ENCODE measurements at places on chromosomes 13 and 19. TPM values are rescaled to one million over a fixed set of nuclear protein-coding genes. Genes with fewer than 3 reads are reported as not detected.

GRCh38 chr13:60627071-60627686 lies 230.2 kb downstream of the TDRD3 start:
- DNase-seq, result peak; percentile 61

The LILRA2 gene
- total RNA-seq, result not detected

The MBD3L5 gene
- not detected for total RNA-seq

DNA sequence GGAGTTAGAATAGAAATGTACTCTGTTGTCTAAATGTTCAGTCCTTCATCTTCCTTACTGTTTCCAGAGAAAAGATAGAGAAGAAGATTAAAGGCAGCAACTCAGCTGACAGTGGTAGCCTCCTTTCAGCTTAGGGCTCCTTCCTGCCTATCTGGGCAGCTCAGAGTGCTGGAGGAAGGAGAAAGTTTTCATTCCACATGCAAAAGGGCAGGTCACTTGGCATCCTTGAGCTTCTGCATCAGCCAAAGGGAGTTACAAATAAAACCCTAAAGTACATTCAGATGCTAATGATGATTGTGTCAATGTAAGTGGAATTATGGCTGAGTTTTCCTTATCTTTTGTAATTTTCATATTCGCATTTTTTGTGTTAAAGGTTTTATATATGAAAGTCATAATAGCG lies 58.9 kb downstream of the ESD start:
- no peak for DNase-seq

DNA sequence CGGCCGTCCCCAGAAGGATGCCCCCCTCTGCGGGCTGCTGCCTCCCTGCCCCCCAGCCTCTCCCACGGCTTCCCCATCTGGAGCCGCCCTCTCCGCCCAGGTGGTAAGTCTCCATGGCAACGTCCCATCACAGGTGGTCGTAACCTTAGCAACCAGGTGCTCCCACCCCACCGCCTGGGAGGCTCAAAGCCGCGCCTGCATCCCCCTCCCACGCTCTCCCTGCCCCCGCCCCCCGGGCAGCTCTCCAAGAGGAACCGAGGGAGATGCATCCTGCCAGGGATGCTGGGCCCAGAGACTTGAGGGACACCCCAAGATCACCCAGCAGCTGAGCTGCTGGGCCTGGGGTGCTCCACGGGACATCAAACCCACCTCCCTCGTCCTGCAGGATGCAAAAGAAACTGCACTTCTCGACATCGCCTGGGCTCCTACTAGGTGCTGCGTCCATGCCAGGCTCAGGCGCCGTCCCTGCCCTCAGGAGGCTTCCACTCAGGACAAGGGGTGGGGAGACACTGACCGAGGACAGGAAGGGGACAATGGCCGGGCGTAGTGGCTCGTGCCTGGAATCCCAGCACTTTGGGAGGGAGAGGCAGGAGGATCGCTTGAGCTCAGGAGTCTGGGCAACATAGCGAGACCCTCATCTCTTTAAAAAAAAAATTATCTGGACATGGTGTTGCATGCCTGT lies 5.0 kb upstream of the LINGO3 start:
- DNase-seq, result no peak

DNA sequence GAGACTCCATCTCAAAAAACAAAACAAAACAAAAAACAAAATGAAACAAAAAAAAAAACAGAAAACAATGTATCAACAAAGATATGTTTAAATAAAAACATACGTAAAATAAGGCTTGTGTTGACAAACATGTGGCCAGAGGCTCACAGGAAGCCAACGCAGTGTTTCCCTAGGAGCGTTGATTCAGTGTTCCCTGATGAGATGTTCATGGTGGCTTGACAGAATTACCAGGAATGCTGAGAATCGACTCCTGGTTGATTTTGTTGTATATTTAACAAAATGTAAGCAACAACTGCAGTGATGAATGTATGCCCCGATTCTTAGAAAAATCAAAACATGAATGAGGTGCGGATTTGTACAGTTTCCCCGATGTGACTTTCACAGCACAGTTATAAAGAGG lies 8.9 kb upstream of the ZNF787 start:
- no peak for DNase-seq

GRCh38 chr13:78298657-78299056 lies 304.7 kb downstream of the POU4F1 start:
- no peak for DNase-seq

- no peak for DNase-seq
Observed at GRCh38 chr19:10611907-10612306, 13.4 kb upstream of the SLC44A2 start.

- peak; percentile 48 for DNase-seq
Observed at GRCh38 chr19:16660763-16661479, at the start of gene TMEM38A. Gene TMEM38A (plus strand): TSS chr19:16661139. CDS start chr19:16661218, 79 bp downstream.

The MEF2B gene
- total RNA-seq, result 1.4 TPM

GRCh38 chr13:21949818-21950429 lies 279.1 kb downstream of the FGF9 start:
- DNase-seq, result no peak

The ZNF525 gene
- 23.5 TPM for total RNA-seq

DNA sequence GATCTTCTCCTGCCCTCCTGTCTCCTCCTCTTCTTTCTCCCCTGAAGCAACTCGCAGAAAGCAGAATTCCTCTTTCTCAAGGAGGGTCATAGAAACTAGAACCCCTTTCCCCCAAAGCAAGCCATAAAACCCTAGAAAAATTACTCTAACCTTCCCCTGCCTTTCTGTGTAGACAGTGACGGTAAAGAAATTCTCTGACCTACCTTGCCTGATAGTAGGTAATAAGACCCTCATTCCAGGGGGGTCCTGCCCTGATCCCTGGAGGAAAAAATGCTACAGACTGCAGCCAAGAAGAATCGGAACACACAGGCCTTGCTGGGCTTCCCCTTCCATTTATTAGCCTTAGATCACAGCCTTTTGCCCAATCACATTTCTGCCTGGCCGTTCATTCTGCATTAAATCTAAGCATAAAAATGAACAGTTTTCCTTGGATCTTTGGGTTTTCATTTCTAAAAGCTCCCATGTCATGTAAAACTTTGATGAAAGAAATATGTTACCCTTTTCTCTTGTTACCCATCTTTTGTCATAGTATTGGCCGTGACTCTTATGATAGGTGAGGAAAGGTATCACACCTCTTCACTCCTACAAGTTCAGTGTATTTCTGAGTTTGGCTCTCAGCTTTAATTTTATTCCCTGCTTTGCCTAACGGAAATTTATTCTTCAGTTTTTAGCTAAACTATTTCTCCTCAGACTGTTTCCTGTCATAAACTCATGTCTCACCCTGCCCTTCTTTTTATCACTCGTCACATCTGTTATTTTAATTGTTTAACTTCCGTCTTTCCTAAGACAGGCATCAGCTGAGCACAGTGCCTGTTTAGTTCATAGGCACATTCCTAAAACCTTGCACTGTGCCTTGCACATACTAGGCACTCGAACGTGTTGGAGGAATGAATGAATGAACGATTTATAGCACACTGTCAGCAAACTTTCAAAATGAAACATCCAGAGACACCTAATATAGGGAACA lies 20.4 kb upstream of the CPB2 start:
- no peak for DNase-seq

GRCh38 chr19:5407356-5407755 lies 47.9 kb upstream of the ZNRF4 start:
- no peak for DNase-seq

The TNNT1 gene
- 47.5 TPM for total RNA-seq

DNA sequence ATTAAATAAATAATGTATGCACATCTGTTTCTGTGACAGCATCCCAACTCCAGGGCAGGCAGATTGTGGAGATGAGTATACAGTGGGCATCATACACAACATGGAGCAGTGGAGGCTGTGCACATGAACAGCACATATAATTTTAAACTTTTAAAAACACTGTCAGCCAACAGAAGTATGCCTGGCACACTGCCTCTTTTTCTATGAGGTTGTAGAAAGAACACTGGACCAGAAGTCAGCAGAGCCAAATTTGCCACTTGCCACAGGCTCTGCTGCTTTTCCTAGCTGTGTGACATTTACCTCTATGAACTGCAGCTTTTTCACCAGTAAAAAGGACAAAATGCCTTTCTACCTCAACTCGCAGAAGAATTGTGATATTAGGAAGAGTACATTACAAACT lies 118.7 kb downstream of the FRY start:
- DNase-seq, result no peak

DNA sequence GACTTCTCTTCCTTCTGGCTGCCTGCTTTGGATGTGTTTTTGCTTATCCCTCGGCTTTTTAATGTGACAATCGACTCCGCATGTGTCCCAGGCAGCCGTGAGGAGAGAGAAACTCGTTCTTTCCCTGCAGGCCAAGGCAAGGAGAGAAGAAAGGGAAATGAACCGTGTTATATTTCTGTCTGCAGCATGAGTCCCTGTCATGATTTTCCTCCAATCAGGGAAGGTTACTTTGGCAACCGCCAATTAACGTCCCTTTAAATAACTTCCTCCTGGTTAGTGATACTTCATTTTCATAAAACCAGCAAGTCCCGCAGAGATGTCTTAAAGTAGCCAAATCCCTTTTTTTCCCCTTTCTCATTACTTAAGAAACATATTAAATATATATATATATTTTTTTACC lies 42.6 kb downstream of the RFC3 start:
- no peak for DNase-seq

DNA sequence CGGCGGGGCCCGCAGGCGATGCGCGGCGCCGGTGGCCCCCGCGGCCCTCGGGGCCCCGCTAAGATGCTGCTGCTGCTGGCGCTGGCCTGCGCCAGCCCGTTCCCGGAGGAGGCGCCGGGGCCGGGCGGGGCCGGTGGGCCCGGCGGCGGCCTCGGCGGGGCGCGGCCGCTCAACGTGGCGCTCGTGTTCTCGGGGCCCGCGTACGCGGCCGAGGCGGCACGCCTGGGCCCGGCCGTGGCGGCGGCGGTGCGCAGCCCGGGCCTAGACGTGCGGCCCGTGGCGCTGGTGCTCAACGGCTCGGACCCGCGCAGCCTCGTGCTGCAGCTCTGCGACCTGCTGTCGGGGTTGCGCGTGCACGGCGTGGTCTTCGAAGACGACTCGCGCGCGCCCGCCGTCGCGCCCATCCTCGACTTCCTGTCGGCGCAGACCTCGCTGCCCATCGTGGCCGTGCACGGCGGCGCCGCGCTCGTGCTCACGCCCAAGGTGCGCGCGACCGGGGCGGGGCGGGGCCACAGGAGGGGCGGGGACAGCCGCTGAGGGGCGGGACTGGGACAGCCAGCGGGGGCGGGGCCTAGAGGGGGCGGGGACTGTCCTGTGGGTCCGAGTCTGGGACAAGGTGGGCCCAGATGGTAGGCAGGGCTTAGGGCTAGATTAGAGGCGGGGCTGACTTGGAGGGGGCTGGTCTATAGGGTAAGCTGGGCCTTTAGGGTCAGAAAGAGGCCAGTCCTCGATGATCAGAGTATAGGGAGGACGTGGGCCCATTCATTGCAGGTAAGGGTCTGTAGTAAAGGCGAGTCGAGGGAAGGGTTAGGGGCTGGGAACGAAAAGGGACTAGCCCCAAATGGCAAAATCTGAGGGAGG lies 5.1 kb downstream of the GRIN2D start:
- peak; percentile 79 for DNase-seq

The ZNF534 gene
- total RNA-seq, result not detected

- no peak for DNase-seq
Observed at GRCh38 chr13:73018336-73018735, 40.5 kb upstream of the KLF5 start.

The KLK10 gene
- total RNA-seq, result 2.1 TPM

GRCh38 chr13:58574791-58575190 lies 943.2 kb downstream of the PCDH17 start:
- DNase-seq, result no peak

All from mesothelial cell of epicardium (in vitro differentiated cells).